NCI-H510A treated with DMSO at 0.1 percent for 48 hours (cell line): ENCODE measurements at places on chromosomes 13 and 19.

DNA sequence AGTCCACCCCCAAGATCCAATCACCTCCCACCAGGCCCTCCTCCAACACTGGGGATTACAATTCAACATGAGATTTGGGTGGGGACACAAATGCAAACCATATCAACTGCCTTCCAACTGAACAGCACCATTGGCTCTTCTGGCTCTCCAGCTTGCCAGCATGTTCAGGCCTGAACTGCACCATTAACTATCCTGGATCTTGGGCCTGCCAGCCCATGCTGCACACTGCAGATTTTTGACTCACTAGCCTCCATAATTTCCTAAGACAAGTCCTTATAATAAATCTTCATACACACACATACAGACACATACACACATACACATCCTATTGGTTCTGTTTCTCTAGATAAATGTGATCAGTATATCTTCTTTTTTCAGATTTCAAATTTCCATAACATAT lies 737.1 kb upstream of the SPRY2 start:
- DNase-seq = no peak

- no peak for DNase-seq
Measured at GRCh38 chr13:53494406-53494805, 465.8 kb downstream of the OLFM4 start.

GRCh38 chr19:46944123-46944748 lies 75.4 kb upstream of the NPAS1 start:
- peak; percentile 37 for DNase-seq

DNA sequence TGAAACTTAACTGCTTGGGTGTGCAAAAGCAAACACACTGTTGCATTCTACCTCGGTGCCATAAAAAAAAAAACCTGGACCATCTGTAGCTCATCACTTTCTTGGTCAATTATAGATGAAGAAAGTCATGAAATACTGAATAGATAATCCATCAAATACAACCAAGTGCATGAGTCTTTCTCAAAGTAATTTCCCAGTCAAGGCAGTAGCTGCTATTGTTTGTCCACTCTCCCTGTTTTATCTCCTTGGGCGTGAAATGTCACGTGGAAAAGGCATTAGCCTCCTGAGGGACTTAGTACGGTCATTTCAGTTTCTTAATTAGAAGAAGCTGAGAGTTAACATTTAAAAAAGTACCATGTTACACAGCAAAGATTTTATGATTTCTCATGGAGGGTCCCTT lies 1697.9 kb downstream of the PCDH9 start:
- DNase-seq = no peak

- DNase-seq = no peak
Measured at GRCh38 chr13:111472559-111473460, 152.4 kb downstream of the TEX29 start.

DNA sequence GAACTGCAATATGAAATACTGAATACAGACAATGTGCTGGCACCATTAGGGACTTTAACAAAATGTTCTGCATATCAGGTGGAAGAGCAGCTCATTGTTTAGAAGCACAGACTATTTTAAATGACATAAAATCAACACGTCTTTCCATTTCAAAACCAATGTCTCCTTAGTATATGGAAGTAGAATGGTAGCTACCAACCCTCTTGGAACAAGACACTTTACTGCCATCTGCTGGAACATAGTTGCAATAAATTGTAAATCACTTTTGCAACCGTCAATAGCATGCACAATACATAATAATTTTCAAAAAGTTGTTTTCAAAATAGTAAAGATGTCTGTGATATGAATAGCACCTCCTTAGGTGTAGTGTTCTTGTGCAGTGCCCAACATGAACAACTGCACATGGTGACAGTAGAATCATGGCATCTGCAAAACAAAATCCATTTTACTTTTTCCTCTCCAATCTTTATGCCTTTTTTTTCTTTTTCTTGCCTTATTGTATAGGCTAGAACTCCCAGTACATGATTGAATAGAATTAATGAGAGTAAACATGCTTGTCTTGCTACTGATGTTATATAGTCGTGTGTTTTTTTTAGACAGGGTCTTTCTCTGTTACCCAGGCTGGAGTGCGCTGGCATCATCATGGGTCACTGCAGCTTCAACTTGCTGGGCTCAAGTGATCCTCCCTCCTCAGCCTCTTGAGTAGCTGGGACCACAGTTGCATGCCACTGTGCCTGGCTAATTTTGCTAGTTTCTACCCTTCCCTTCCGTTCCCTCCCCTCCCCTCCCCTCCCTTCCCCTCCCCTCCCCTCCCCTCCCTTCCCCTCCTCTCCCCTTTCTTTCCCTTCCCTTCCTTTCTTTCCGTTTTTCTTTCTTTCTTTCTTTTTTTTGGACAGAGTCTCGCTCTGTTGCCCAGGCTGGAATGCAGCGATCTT lies 7.8 kb upstream of the LYPD5 start:
- DNase-seq = peak; percentile 61

DNA sequence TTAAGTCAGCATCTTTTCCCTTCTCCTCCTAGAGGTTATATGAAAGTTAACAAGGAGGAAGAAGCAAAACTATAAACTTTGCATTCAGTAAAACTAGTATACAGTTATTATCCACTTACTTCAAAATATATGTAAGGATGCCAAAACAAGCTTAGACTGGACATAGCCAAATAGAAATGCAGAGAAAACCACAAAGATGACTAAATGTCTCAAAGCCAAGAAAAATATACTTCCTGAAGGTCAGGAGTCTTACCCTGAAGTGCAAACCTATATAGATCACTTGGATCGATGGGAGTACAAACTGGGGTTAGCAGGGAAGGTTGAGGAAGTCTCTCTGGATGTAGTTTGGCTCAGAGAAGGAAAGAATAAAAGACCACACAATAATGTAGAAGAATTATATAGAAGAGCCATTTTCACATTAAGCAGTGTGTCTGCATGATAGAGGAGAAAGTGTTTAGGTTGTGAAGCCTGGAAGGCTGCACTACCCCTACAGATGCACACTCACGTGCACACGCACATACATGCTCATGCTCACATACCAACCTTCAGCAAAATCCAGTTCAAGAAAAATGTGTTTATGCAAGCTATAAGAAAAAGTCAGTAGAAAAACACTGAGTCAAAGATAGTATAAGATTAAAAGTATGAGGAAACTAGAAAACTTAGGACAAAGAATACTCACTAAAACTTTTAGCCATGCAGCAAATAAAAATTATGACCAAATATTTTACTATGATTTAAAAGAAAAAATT lies 112.1 kb upstream of the RXFP2 start:
- no peak for DNase-seq

DNA sequence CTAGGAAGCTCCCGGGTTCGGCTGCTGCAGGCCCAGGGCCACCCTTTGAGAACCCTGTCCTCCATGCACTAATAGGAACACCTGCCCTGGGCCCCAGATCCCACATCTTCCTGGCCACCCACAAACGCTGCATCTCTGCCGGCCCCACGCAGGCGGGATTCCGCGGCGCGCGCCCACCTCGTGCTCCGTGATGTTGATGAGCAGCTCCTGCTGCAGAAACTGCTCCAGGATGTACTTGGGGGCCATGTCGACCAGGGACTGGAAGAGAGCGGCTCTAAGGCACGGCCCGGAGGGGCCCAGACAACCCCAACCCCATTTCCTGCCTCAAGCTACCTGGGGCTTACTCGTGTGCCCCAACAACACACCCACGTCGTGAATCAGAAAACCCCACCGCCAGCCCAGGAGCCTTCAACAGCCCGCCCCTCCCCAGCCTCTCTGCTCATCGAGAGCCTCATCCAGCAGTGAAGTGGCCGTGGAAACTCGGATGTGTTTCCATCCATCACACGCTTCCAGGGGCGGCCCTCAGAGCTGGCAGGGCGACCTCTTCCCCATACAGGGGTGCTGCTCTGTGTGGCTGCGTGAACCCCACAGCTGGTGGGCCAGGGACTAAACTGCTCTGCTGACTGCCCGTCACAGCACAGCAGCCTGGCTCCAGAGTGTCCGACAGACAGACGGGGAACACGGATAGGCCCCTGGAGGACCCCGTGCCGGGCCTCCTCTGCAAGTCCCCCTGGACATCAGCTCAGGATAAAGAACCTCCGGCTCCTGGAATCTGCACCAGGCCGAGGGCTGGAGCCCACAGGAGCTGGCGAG lies 4.2 kb downstream of the POLR2E start:
- DNase-seq = no peak

DNA sequence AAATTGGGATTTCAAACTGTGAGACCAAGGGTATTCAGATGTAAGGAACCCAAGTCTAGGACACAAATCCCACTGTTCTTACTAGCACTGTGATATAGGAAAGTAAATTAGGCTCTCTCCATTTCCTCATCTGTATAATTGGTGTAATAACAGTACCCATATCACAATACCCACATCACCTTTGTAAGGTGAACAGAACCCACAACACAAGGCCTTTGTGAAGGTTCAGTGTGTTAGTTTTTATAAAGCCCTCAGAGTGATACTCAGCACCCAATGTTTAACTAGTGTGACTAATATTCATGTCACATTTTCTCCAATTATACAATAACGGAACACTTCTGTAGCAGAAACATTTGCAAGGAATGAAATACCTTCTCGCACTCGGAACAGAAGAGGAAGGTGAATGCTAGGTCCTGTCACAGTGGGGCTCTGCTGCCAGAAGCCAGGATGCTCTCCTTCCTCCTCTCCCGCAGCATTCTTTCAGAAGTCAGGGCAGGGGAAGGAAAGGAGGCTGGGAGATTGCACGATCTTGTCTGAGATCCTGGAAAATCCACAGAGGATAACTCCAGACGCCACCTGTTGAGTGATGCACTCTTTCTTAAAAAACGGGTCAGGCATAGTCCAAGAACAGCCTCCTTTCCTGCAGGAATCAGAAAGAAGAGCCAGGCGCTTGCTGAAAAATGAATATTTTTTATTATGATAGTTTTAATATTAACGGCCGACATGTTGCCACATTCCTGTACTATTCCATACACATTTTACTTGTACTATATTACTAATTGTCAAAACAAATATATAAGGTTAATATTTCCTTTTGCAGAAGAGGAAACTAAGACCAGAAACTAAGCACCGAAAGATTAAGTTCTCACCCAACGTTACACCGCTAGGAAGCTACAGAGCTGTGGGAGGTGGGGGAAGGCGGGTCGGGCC lies 762 bp downstream of the ZNF45 start:
- DNase-seq = no peak

- no peak for DNase-seq
Measured at GRCh38 chr13:39052944-39053343, 14.7 kb downstream of the NHLRC3 start.

DNA sequence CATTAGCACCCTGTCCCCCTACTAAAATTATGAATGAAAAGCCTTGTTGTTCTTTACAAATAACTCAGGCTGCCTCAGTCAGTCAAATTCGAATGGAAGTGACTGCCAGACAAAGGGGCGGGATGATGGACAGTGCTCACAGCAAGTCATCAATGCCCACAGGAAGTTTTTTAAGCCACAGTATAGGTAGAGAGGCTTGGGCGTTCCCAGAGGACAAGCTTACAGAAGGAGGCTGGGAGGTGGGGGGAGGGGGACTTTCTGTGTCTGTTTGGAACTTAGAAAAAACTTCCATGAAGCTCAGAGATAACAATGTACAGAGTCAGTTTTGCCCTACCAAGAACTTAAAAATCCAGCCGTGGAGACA lies 18.5 kb upstream of the SPRY2 start:
- DNase-seq = peak; percentile 34

DNA sequence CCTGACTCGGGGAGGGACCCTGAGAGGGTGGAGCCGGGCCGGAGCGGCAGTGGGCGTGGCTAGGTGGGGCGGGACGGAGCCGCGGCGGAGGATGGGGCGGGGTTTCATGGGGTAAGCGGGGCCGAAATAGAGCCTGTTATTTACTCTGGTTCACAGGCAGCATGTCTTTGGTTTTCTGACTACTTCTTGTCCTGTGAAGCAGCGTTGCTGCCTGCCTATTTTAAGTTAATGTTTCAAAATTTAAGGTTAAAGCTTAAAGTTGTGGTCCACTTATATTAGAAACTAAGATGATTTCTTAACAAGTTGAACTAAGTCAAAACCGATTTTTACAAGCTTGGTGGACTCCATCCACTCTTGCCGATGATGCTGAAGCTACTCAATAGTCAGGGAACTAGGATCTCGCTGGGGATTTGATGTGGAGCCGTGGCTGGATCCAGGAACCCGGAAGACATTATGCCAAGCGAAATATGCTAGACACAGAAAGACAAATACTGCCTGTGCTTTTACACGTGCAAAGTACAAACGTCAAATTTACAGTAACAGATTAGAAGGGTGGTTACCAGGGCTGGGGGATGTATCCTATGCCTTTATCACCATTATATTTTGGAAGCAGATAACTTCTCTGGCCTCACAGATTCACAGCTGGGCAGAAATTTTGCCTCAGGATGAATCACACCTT lies 433 bp upstream of the ZNF616 start:
- no peak for DNase-seq

GRCh38 chr13:34990399-34991214 lies 48.5 kb downstream of the NBEA start:
- no peak for DNase-seq

- peak; percentile 22 for DNase-seq
Measured at GRCh38 chr19:16625163-16625958, 2.6 kb downstream of the MED26 start.

- no peak for DNase-seq
Measured at GRCh38 chr13:112900691-112901091, 68.3 kb upstream of the MCF2L start.
